ENCODE measurements at places on chromosomes 16 and 17.

GRCh38 chr17:27299384-27300049 lies 5.6 kb downstream of the WSB1 start:
- no peak for DNase-seq

DNA sequence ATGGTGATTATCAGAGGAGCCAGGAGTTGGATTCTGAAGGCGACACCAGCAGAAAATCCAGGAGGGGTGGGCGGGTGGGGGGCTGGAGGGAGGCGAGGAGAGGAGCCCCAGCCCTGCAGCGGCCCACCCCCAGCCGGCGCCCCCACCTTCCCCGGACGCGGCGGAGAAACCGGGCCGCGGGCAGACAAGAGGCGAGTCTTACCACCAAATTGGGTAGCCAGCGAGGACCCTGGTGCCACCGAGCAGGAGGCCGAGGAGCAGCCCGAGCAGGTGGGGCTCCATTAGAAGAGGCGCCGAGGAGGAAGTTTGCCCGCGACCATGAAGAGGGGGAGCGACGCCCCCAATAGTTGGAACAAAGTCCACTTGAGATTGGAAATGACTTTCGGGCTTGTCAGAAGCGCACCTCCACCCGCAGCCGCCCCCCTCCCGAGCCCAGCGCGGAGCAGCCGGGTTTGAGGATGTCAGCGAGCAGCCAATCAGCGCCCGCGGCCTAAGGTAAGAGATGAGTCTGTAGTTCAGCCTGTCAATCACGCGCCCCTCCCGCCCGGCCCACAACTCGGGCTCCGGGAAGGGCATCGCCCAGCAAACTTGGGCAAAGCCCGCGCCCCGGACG lies at the start of gene WNT3:
TSS of gene WNT3 (minus strand) at position 377 of the 613 bp plus-strand sequence. CDS start at position 282, 95 bp downstream.
- DNase-seq = peak; percentile 23

- DNase-seq = no peak
Measured at GRCh38 chr17:21171309-21171922, 42.5 kb downstream of the TMEM11 start.

DNA sequence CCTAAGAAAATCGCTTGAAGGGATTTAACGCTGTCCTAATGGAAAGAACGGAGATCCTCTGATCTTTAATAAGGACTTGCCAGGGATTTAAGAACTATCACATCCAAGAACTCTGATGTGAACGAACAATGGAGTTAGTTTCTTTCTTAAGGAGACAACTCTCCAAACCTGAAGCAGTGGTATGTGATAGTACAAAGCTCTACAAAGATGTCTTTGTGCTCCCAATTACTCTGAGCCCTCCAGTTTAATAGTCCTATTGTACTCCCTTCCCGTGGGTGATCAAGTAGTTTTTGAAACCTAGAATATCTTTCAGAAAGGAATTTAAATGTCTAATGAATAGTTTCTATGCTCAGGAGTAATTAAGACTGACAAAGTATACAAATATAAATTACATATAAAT lies 123.8 kb downstream of the FTO start:
- DNase-seq = no peak

DNA sequence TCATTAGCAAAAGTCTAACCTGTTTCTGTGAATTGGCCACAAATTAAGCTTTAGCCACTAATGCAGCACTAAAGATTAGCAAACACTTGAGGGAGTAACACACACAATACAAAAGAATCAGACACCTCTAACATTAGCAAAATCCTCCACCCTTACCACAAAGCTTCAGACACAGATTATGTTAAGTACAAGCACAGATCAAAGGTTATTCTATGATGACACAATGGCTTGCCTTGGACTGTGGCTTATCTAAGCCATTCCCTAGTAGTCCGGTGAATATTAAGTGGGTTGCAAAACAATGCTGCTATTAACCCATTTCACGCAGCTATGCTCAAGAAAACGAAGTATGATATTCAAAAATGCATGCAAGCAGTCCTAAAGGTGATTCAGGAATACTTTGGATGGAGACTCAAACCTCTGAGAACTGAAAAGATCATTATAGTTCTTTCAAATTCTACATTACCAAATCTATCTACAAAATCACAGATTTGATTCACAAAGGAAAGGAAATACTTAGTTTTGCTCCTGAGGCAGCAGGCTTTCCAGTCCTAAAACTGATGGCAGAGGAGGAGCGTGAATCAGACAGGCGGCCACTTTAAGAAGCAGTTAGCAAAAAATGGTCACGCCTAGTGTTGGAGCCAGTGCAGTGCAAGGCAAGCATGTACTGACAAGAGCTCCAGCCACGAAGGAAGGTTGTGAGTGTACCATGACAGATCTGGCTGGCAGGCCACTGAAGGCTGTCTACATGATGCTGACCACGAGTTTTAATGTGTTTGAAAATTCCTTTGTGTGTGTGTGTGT lies 67.2 kb downstream of the PARN start:
- DNase-seq = no peak

- DNase-seq = no peak
Measured at GRCh38 chr17:82216301-82217119, 3.9 kb upstream of the CCDC57 start.

- DNase-seq = no peak
Measured at GRCh38 chr16:967077-967541, 3.7 kb downstream of the LMF1 start.

GRCh38 chr17:11274106-11274505 lies 33.1 kb downstream of the SHISA6 start:
- DNase-seq = no peak

DNA sequence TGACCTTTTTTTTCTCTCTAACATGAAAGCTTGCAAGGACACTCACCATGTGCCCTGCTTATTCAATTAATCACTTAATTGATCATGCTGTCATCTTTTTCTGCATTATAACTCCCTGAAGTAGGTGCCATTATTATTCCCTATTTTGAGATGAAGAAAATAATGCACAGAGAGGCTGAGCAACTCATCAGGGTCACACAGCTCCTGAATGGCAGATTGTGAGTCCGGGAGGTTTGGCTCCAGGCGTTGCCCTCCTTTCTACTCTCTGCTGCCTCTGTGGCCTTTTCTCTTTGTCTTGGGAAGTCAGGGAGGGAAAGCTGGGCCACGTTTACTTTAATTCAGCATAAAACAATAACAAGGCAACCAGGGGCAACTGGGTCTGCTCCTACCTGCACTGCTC lies 17.2 kb upstream of the N4BP1 start:
- no peak for DNase-seq
